ENCODE measurements at places on chromosomes 4 and X.

DNA sequence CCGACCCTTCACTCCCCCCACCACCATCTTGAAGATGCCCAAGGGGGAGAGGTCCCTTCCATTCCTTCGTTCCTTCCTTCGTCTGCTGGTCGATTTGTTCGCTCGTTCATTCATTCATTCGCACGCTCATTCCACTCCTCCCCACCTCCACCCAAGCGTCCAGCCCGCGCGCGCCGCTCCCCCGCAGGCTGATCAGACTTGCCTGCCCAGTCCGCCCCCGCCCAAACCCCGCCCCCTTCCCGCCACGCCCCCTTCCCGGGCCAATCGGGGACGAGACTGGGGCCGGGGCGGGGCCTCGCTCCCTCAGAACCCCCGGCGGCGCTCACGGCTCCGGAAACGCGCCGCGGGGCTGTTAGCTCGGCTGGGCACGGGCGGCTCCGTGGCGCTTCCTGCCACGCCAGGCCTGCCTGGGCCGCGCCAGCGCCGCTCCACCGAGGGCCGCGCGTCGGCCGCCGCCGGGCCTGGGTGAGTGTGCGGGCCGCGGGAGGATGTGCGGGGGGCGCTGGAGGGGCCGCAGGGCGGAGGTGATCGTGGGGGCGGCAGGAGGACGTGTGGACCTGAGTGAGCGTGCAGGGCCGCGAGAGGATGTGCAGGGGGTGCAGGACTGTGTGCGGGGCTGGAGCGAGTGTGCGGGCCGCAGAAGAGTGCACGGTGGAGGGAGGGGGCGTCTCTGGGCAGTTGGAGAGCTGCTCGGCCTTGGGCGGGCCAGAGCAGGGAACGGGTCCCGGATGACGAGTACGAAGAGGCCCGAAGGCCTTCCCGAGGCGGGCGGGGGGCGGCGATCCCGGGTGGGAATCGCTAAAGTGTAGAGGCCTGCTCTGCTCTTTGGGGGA is at the start of gene ZNF275:
ZNF275 (plus strand) TSS at position 333 of the 833 bp plus-strand sequence. CDS start 2,527 bp downstream, outside the sequence.
- DNase-seq, result peak; percentile 63

DNA sequence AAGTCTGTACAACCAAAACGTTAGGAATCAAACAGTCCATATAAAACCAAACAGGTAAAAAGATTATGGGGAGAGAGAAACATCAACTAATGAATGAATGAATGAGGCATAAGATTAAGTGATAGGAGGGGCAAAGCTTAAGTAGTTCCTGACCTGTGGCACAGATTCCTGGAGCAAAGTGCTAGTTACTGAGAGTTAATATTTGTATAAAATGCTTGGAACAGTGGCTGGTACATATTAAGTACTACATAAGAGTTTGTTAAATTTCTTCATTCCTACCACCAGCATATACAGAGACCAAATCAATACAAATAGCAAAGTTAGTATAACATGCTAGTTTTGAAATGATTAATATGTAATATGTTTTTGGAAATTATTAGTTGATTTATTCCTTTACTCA is 363.7 kb downstream of the ADAM29 start:
- DNase-seq, result no peak

GRCh38 chr4:59540311-59540710 is 1659.8 kb upstream of the ADGRL3 start:
- DNase-seq, result no peak

- DNase-seq, result no peak
Observed at GRCh38 chrX:153966841-153967535, 4.6 kb downstream of the HCFC1 start.

DNA sequence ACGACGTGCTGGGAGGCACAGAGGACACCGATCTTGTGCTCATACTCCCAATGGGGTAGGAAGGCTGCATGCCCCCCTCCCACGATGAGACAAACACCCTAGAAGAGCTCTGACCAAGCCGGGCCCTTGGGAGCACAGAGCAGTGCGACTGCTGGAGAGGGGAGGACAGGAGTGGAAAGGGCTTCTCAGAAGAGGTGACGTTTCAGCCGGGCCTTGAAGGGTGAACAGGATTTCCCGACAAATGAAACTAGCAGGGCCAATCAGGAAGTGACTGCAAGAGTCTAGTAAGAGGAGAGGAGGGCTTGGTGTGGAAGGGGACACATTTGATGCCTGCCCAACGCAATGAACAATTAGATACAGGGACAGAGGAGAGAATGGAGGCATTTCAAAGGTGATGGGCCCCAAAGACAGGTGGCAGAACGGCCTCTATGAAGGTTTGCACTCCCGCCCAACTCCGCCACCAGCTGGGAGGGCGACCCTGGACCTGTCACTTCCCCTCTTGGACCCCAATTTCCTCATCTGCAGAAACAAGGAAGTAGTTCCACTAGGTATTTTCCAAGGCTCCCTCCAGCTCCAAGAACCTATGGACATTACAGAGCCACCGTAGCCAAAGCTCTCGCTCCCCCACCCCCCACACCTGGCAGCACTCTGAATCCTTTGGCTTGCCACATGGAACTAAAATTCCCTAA is 3.9 kb downstream of the HCFC1 start:
- no peak for DNase-seq

DNA sequence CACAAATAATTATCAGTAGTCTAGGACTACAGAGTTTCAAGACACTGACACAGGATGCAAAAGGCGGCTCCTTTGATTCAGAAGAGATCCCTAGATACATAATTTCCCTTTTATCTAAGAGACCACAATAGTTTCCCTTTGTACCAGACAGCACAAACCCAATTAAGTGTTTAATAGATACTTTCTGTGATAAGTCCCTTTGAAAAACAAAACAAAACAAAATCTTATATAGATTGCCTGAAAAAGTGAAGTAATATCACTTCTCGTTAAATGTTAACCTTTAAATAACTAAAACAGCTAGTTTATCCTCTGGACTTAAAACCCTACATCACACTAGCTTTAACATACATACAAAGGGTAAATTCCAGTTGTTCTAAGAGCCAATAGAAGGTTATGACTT is 49.9 kb downstream of the APBB2 start:
- DNase-seq, result no peak

DNA sequence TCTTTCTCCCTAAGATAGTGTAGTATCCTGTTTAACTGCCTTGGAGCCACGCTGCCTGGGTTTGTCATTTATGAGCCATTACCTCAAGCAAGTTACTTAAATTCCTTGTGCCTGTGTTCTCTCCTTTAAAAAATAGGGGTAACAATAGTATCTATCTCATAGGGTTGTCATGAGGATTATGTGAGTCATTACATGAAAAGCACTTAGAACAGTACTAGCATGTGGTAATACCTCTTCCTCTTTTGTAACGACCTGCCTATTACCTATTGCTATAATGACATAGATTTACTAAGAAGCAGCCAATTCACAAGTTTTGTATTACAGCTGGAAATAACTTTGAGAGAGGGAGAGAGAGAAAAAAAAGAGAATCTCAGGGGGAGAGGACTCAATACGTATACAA is 834.7 kb downstream of the RAPGEF2 start:
- DNase-seq, result no peak

DNA sequence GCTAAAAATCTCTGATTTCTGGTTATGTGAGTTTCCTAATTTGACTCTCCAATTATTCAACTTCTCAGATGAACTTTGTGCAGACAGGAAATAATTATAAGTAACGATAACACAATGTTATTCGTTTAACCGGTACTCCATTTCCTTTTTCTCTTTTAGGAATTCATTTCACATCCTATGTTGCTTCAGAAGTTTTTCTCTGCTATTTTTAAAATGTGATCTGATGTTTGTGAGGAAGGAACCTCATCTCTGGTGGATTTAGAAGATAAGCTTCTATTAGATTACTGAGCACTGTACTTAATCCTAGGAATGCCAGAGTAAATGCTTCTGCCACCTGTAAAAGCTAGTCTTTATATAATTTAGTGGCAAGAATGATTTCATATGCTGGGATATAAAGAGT is 116.0 kb upstream of the ETNPPL start:
- no peak for DNase-seq

- peak; percentile 68 for DNase-seq
Observed at GRCh38 chr4:40681600-40681999, 51.9 kb upstream of the RBM47 start.

GRCh38 chr4:169222761-169223160 is 48.0 kb downstream of the SH3RF1 start:
- DNase-seq, result no peak

DNA sequence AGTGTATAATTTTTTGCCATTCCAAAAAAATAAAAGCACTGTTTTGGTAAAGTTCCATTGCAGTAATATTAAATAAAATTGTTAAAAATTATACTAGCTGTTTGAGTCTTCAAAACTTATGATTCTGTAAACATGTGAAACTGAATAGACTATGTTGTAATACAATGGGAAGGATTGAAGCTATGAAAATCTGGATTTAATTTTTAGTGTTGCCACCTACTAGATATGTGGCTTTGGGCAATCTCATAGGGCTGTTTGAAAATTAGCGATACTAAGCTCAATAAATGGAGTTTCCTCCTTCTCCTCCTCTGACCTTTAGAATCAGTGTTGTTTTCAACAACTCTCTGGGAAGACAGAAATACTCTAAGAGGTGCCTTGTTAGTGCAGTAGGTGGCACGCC is 4.5 kb downstream of the PGRMC2 start:
- DNase-seq, result no peak

DNA sequence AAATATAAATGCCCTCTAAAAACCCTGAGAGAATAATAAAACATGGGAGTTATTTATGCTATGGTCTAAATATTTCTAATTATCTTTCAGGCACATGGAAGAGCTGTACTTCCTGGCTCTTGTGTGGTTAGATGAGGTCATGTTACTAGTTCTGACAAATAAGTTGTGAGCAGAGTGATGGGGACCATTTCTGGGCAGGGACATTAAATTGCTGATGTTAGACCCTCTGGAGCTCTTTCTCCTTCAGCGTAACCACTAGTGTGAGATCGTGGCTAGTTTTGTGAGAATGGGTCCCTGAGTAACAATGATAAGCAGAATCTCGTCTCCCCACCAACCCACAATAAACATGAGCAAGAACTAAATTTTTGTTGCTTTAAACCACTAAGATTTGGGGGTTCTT is 108.0 kb downstream of the MAML3 start:
- DNase-seq, result no peak

- no peak for DNase-seq
Observed at GRCh38 chr4:76624931-76625715, 190.1 kb downstream of the SHROOM3 start.

DNA sequence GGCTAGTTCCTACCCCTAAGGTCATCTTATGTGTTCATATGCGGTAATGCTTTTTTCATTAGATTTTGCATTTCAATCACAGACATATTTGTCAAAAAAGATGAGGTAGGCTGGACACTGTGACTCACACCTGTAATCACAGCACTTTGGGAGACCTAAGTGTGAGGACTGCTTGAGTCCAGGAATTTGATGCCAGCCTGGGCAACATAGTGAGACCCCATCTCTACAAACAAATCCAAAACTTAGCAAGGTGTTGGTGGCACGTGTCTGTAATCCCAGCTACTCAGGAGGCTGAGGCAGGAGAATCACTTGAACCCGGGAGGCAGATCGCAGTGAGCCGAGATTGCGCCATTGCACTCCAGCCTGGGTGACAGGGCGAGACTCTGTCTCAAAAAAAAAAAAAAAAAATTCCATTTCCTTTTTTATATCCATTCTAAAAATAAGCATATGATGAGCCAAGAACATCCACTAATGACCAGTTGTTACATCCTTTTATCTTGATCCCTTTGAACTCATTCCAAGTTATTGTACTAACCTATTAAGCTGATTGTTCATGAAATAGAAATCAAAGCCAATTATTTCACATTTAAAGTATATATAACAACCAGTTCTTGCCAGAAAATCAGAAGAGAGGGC is 23.4 kb downstream of the PGAM4 start:
- no peak for DNase-seq

DNA sequence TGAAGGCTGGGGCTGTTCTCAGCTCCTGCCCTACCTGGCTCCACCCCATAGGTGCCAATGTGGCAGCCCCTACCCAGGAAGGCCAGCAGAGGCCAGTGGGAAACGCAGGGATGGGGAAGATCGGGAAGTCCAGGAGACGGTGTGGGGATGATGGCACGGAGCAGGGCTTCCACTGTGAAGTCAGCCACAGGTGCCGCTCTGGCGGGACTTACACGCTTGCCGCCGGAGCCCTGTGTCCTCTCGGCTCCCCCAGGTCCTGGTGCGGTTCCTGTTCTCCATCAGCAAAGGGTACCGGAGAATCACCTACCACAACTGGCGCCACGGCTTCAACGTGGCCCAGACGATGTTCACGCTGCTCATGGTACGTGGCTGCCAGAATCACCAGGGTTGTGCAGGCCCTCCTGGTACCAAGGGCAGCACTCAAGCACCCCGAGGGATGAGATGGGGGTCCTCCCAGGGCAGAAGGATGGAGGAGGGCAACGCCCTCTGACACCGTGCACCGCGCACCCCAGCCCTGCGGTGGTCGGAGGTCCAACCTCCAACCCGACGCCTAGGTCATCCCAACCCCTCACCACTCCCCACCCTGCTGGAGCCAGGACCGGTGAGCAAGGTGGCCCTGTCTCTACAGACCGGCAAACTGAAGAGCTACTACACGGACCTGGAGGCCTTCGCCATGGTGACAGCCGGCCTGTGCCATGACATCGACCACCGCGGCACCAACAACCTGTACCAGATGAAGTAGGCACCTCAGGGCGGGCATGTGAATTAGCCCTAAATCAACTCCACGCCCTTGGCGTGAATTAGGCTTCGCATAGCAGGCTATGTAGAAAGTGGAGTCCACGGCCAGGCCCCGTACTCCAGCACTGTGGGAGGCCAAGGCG is 12.0 kb downstream of the ATP5ME start:
- DNase-seq, result no peak

GRCh38 chr4:22070256-22070655 is 121.7 kb upstream of the KCNIP4 start:
- no peak for DNase-seq

- DNase-seq, result no peak
Observed at GRCh38 chr4:81424816-81425755, 46.6 kb downstream of the RASGEF1B start.

- DNase-seq, result no peak
Observed at GRCh38 chr4:7744142-7744804, 195.4 kb downstream of the AFAP1 start.

- DNase-seq, result peak; percentile 95
Observed at GRCh38 chrX:86002076-86002896, 45.1 kb downstream of the CHM start.

DNA sequence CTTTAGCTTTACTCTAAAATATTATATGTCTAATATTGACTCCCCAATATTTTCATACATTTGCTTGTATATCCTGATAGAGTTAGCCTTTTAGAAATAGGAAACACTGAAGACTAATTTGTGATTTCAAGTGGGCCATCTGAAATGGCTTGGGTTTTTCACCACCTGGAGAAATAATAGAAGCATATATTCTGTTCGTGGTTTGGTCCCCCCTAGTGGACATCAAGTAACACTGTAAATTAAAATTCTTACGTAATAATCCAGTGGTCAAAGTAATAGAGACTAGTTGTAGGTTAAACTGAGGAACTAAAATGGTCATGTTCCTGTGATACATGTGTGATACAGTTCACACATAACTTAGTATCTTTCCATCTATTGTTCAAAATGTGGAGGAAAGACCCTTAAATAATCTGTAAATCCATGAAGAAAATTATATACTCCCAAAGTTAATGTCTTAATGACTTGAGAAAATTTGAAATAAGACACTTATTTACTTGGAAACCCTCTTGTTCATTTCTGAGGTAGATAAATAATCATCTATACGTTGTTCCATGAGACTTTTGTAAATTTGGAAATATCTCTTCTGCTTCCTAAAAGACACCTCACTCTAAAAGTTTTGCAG is 79.8 kb upstream of the SMARCAD1 start:
- DNase-seq, result no peak

- no peak for DNase-seq
Observed at GRCh38 chr4:75071317-75071716, 138.4 kb downstream of the PARM1 start.
